ENCODE measurements at places on chromosomes 2 and 18.

DNA sequence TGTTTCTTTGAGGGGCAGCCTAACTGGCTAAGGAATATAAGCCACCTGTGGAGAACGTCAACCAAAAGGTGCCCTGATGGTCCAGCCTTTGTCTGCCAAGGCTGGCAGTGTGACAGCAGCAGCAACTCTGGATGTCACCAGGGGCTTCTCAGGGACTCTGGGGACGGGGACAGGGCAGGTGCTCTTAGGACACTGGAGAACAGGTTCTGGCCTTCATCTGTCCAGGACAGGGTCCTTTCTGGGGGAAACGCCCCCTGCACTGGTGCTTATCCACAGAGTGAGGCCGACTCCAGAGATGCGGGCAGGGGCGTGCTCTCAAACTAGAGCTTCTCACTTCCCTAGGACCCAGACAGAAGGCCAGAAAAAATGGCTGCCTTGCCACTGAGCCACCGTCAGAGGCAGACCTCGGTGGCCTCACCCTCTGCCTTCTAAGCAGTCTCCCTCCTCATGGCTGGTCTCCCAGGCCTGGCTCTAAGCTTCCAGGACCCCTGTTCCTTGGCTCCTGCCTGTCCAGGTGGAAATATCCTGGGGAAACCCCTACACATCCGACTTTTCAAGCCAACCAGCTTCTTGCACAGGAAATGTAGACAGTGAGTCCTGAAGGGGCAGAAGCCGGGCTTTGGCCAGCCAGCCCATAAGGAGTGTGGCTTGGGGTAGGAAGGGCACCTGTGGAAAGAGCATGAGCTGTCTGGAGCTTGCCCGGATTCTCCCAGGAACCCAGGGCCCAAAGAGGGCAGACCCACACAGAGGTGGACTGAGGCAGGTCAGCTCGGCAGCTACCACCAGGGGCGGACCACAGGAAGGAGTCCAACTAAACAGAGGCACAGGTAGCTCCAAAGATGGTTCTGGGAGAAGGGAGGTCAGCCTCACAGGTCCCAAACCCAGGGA is 11.3 kb upstream of the SFXN5 start:
- DNase-seq, result no peak

DNA sequence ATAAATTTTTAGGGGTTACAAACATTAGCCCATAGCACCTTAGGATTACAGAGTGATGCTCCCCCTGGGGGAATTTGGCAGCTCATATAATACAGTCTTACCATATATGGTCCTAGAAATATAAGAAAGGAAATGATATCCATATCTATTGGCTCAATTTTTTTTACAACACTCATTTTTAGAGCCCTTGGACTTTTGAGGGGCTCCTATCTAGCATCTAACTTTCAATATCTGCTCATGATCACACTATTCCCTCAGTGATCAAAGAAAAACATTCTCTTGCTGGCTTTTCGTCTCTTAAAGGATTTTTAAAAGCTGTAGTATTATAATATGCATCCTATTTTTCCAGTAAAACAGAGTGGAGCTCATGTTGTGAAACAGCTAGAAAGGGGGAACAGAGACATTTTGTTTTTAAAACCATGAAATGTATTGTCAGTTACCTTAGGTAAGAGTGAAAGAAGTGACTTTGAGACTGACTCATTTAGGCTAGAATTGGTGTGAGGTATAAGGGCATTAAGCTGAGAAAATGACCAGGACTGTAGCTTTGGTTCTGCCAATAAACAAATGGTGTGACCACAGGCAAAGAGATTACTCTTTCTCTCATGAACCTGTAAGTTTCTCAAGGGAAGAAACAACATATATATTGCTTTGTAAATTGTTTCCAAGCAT is 65.8 kb downstream of the ALPK2 start:
- DNase-seq, result no peak

- no peak for DNase-seq
Measured at GRCh38 chr2:1910592-1911246, 166.4 kb upstream of the PXDN start.

GRCh38 chr2:71851094-71851750 is 296.4 kb downstream of the CYP26B1 start:
- DNase-seq, result no peak

- no peak for DNase-seq
Measured at GRCh38 chr2:32900246-32900973, 46.3 kb upstream of the LTBP1 start.

- DNase-seq, result no peak
Measured at GRCh38 chr2:174914853-174915760, 90.1 kb downstream of the CHN1 start.

DNA sequence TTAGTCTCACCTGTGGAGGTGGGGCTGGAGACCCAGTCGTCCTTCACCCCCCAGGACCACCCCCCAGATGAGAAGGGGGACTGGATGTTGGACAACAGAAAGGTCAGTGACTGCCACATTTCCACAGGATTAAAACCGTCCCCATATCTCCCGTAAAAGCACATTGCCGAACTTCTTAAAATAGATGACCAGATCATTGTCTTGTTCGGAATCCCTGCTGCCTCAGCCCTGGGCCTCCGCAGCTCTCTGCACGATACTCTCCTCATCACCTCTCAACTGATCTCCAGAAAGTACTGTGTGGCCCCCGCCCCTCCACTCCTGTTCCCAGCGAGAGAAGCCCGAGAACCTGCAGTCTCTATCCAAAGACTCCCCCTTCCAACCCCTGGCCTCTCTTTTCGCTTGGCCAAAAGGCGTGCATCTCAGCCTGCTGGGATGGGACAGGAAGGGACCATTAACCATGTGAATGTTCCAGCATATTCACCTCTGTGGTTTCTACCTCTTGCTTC is 13.2 kb downstream of the LRRFIP1 start:
- DNase-seq, result no peak
